ENCODE measurements at places on chromosomes 7 and 10.

DNA sequence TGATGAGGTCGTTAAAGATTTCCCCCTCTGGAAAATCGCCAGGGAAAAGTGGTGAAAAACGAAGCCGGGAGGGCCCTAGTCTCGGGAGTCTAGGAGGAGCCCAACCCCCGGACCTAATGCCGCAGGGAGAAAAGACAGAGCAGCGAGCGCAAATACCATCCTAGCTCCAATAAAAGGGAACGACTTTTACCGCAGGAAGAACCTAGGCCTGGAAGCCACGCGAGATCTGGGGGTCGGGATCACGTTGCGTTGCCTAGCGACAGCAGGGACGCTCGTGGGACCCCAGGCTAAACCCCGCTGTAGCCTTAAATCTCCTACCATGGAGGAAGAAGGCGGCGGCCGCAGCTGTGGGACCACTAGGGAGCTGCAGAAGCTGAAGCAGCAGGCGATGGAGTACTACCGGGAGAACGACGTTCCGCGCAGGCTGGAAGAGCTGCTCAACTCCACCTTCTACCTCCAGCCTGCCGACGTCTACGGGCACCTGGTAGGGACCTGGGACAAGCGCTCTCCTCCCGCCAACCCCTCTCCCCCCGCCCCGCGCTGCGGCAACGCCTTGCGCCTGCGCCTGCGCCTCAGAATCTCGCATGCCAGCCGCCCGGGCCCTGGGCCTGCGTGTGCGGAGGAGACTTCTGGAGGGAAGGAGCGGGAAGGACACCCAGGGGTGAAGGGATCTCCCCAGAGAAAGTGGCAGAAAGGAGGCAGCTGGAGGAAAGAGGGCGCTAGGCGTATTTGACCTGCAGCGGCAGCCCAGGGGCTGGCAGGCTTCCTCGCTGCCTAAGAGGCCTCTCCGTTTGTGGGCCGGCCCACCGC lies at the start of gene ENO4:
TSS of gene ENO4 (plus strand) at position 252 of the 810 bp plus-strand sequence. CDS start at position 320, 68 bp downstream.
- DNase-seq, result no peak

DNA sequence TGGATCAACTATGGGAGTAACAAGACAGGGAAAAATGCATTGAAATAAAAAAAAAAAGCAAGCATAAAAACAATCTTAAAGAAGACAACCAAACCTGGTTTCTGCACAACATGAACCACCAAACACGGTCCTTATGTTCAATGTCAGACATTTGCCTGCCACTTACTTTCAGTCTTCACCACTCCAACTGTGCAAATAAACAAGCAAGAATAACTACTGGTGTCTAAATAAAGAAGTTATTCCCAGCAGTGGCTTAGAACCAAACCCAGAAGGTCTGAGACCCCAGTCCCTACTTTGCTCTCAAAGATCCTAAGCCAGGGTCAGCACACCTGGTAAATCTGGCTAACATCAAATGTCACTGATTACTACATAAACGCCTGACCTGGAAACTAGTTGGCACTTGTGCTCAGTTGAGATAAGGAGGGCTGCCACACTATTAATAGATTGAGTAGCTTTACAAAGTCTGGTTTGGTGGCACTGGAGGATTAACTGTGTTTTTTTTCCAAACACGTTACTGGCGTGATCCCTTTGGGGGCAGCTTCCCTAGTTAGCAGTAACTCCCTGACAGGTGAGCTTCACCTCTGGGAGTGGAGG lies 62.7 kb upstream of the ABLIM1 start:
- no peak for DNase-seq

- no peak for DNase-seq
Measured at GRCh38 chr10:127345231-127345965, 149.0 kb upstream of the INSYN2A start.

DNA sequence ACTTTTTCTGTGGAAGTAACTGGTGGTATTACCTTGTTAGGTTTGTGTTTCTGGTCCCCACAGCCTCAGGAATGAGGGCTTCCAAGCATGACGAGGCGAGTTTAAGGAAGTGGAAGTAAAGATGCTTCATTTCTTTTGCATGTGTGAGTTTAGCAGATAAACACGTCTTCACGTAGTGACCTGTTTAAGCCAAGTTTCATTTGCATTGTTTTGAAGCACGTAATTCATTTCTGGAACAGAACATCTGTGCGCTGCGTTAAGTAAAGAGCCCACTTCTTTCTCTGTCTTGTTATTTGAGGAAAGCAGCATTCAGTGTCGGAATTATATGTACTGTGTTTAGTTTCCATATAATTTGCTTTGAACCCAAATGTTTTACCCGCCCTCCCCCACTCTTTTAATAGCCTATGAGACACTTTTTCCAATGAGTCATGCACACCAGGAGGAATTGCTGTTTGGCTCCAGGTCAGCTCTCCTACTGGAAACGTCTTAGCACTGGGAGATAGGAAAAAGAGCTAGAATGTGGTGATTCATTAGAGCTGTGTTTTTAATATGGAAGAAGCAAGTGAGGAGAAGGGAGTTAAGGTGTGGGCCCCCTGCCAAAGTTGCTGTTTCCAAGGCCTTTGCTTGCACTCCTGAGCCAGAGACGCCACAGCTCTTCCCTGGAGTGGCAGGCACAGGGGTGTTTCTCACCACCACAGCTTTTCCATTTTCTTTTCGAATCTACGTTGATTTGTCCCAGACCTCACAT lies 36.7 kb downstream of the BTBD16 start:
- no peak for DNase-seq

- no peak for DNase-seq
Measured at GRCh38 chr10:54139819-54140428, 661.1 kb downstream of the PCDH15 start.

DNA sequence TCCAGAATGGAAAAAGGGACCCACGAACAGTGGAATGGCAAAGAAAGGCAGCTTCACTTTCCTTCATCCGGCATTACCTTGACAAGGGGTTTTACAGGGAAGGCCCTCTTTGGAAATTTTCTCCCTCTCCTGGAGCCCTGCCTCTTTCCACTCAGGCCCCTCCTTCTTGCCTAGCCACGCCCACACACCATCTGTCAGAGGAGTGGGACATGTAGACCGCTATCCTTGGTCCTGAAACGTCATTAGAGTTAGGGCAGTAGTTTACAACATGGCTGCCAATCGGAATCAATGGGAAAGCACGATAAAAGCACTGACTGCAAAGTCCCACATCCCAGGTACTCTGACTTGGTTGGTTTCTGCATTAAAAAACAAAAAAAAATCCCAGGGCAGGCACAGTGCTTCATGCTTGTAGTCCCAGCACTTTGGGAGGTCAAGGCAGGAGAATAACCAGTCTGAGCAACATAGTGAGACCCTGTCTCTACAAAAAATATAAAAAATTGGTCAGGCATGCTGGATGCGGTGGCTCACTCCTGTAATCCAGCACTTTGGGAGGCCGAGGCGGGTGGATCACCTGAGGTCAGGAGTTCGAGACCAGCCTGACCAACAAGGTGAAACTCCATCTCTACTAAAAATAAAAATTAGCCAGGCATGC lies 96.4 kb downstream of the MARCHF5 start:
- DNase-seq, result peak; percentile 2

DNA sequence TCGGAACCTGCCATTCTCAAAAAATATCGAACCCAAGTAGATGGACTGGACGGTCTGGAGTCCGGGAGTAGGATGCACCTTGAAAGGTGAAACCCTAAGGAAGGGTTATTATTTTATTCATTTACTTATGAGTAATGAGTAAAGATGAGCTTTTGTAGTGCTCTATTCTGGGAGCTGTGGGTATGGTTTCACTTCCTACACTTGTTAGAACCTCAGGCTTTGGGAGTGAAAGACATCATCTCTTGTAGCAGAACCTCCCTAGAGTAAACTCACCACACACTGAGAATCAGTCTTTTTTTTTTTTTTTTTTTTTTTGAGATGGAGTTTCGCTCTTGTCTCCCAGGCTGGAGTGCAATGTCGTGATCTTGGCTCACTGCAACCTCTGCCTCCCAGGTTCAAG lies 389.4 kb upstream of the AUTS2 start:
- DNase-seq, result no peak

GRCh38 chr10:78481842-78482241 lies 448.2 kb downstream of the RPS24 start:
- DNase-seq, result no peak

Measured in activated CD4-positive, alpha-beta T cell treated with anti-CD3 and anti-CD28 coated beads for 24 hours (primary cell).